ENCODE measurements at places on chromosomes 4 and X.

DNA sequence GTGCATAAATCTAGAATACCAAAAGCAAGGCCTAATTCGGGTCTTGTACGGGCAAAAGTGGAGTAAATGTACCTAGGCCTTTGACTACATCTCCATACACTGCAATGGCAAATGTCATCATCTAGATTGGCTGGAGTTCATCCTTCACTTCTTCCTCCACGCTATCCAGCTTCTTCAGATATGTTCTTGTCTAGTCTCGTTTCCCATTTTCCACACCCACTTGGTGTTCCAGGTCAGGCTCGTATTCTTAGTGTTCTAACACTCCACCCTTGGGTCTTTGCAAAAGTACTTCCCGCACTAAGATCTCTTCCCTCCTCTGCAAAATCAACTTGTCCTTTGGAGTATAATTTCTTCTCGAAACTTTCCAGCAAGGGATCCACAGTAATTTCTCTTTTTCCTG is 1.4 kb downstream of the COQ2 start:
- DNase-seq, result no peak

- DNase-seq, result no peak
These were observed 52.2 kb downstream of the EFNB1 start for GRCh38 chrX:68880846-68881552.

- no peak for DNase-seq
These were observed 87.4 kb downstream of the PDGFC start for GRCh38 chr4:156884183-156884582.

DNA sequence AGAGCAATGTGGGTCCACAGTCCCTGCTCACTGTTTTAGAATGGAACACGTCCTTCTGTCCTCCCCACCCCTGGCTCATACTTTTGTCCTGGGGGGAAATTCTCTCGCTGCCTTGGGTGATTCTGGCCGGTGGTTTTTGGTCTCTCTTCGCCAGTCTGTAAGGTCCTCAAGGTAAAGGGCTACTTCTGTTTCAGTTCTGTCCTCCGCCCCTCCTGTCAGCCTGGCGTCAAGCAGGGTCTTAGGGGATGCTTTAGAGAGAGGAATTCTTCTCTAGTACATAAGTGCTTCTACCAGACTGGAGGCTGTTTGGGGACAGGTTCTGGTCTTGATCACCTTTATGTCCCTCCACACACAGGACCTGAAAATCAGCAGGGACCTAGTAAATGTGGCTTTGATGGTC is 617 bp upstream of the MRFAP1L1 start:
- no peak for DNase-seq

- no peak for DNase-seq
These were observed 25.9 kb downstream of the C4orf50 start for GRCh38 chr4:5992171-5992827.

DNA sequence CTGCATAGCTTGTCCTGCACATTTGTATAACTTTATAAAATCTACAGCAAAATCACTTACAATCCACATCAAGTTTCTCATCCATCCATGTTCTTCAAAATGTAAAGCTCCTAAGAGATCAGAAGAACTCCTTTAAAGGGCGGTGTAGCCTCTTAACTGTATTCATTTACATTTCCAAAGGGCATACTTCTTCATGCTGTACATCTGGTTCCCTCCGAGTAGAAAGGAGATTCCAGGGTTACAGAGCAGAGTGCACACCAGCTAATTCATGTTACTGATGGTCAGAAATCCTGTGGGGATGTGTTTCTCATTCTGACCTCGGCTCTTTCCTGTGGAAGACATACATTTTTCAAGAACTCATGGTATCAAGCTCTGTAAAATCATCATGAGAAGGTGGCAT is 231.8 kb downstream of the ARAP2 start:
- DNase-seq, result no peak
